WTC11 (cell line): ENCODE measurements at places on chromosomes 13 and 19.

GRCh38 chr13:79681069-79681468, 200.1 kb downstream of the NDFIP2 start:
- DNase-seq: no peak

DNA sequence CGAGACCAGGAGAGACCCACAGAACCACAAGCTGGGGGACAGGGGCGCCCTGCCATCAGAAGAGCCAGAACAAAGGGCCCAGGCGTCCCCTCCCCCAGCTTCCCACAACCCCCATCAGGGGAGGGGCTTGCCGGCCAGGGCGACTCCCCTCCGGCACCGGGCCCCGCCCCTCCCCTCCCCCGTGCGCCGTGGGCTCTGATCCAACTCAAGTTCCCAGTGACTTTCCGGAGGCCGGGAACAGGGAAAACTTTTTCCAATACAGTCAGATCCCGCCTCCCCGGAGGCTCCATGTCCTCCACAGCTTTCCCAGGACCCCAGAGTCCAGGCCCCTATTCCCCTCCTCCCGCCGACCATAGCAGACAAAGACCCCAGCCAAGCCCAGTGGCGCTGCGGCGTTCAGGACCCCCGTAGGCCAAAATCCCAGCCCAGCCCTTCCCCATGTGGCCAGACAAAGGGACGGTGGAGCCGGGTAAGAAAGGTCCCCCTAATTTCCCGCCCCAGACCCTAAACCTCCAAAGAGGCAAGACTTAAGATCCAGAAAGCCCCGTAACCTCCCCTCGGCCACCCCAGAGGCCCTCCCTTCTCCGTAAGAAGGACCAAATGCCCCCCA, 673 bp downstream of the TEAD2 start:
- peak; percentile 72 for DNase-seq

GRCh38 chr13:47932950-47933923, 67.8 kb downstream of the SUCLA2 start:
- DNase-seq: no peak

DNA sequence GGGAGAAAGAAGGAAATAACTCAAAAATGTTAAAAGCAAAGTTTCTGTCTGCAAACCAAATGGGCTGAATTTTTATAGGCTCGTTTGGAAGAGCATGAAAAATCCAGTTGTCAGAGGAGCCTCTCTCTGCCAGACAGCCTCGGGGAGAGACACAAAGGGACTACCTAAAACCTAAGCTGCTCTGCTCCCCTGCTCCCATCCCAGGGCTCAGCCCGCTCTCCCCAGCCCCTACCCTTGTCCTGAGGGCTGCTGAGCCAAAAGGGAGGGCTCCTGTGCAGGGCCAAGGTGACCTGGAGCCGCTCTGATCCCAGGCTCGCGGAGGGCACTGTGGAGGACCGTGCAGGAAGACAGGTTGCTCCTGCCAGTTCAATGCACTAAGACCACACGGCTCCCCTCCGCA, 96.7 kb upstream of the UQCRFS1 start:
- DNase-seq: no peak

DNA sequence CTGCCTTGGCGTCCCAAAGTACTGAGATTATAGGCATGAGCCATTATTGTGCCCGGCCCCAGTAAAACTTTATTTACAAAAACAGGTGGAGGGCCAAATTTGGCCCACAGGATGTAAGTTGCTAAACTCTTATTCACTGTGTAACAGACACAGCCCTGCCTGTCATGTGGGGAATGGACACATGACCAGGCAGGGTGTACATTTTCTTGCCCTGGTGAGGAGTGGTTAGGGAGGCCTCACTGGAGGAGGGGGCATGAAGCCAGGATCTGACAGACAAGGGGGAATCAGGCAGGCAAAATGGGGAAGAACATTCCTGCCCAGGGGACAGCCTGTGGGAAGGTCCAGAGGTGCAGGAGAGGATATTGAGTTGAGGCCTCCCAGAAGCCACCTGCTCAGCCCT, 7.4 kb upstream of the PGLS start:
- no peak for DNase-seq

GRCh38 chr13:35349673-35350278, 126.7 kb downstream of the MAB21L1 start:
- no peak for DNase-seq

- no peak for DNase-seq
These were observed 18.4 kb upstream of the RCBTB2 start for GRCh38 chr13:48551329-48551728.

DNA sequence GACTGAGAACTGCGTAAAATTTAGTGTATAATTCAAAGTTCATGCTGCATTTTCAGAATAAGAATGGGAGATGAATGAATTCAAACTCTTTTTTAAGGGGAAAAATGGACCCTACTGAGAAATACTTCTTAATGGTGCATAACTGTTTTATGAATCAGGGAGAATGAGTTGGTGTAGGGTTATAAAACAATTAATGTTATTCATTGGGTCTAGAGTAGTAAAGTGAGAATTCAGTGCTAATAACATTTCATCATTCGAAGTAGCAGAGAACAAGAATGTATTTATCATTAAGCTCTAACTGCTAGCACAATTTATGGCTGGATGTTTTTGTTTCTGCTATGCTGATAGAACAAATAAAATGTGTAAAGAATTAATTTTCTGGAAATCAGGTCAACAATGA, 310.2 kb downstream of the SLITRK5 start:
- no peak for DNase-seq

- DNase-seq: no peak
These were observed 74.2 kb downstream of the SPACA7 start for GRCh38 chr13:112450118-112450903.

DNA sequence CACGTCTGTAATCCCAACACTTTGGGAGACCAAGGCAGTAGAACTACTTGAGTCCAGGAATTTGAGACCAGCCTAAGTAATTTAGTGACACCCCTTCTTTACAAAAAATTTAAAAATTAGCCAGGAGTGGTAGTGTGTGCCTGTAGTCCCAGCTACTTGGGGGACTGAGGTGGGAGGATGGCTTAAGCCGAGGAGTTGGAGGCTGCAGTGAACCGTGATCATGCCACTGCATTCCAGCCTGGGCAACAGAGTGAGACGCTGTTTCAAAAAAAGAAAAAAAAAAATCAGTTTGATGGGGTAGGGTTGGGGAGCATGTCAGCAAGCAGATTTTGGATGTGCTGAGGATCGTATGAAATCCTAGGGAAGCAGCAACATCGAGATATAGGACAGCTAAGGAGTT, 4.2 kb downstream of the CEACAM19 start:
- no peak for DNase-seq

DNA sequence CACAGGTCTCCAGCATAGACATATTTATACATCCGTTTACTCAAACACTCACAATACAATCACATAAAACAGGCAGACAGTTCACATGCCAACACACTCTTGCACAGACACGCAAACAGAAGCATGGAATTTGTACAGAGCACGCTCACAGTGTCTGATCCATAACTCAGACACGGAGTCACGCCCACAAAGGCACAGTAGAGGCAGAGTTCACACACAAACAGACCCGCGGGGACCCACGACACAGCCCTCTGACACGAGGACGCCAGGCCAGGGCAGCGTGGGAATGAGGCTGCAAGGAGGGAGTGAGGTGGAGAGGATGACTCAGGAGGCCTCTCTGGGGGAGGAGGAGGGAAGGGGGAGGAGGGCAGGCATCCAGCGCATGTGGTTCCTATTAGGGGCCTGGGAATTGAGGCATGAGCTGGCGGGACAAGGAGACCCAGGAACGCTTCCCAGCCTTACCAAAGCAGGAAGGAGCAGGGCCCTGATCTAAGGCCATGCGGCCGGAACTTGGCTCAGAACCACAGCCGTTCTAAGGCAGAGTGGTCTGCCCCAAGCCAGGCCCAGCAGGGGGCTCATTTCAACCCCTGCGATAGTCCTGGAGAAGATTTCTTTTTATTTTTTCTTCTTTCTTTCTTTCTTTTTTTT, 9.1 kb upstream of the OLFM2 start:
- DNase-seq: peak; percentile 36

GRCh38 chr19:52660981-52661380, 22.8 kb upstream of the ZNF83 start:
- no peak for DNase-seq

- peak; percentile 38 for DNase-seq
These were observed 19.2 kb upstream of the ERCC1 start for GRCh38 chr19:45442778-45443461.

DNA sequence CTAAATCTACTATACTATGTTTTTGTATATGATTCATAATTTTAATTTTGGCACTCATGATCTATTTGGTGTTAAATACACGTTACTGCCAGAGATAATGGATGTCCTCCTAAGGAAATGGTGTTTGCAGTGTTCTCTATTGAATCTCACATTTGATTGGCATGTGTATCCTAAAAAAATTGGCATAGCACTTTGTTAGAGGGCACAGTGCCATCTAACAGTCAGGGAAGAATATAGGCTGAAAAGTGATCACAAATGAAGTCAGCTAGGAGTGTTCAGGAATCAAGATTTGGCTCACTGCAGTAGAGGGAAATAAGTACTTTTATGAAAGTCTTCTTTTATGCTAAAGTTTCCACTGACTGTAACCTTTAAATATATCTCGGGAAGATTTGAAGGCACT, 624.6 kb downstream of the GPC6 start:
- no peak for DNase-seq

- DNase-seq: no peak
These were observed 60.6 kb downstream of the NDFIP2 start for GRCh38 chr13:79541426-79542049.

DNA sequence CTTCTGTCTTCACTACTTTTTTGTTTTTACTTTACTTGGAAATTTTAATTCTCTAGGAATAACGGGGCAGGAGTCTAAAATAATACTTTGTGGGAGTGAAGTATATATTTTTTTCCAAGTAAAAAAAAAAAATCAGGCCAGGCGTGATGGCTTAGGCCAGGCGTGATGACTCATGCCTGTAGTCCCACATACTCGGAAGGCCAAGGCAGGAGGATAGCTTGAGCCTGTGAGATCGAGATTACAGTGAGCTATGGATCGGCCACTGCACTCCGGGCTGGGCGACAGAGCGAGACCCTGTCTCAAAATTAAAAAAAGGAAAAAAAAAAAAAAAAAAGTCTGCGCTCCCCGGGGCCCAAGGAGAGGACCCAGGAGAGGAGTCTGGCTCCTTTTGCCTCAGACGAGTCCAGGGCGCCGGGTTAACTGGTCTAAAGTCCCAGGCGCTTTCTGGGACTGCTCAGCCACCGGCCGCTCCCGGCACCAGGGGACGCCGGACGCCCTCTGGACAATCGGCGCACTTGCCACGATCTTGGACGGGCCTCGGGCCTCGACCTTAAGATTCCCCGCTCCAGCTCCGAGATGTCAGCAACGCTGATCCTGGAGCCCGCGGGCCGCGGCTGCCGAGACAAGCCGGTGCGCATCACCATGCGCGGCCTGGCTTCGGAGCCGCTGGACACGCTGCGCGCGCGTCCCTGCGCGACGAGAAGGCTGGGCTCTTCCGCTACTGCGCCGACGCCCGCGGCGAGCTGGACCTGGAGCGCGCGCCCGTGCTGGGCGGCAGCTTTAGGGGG, 2.7 kb upstream of the ZFP82 start:
- DNase-seq: peak; percentile 67

DNA sequence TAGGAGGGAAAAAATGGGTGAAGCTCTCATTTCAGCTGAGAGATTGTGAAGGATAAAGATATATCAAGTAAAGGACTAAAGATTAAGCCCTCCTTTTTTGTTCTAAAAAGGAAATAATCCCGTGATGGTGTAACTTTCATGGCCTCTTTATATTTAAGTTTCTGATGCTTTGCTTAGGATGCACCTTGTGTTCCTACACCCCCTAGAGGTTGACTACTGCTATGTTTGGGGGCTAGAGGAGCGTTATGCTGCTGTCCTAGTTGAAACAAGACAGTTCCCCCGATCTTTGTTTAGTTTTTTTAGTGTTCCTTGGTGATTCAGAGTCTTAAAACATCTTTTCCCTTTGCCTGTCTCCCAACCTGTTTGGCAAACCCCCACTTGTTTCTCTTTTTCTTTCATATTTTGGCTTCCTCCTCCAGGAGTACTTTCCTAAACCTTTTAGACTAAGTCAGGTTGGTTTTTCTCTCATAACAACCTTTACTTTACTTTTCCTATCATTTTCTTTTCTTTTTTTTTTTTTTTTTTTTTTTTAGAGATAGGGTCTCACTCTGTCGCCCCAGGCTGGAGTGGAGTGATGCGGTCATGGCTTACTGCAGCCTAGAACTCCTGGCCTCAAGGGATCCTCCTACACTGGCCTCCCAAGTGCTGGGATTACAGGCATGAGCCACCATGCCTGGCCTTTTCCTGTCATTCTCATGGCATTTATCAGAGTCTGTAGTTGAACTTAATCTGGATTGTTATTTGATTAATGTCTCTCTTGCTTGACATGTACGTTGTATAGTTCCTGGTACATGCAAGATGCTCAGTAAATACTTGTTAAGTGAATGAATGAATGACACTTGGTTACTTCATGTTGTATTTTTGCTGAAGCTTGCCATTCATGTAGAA, 2.8 kb downstream of the UBA2 start:
- DNase-seq: peak; percentile 20

GRCh38 chr13:100478107-100478809, 110.3 kb downstream of the GGACT start:
- DNase-seq: peak; percentile 20

DNA sequence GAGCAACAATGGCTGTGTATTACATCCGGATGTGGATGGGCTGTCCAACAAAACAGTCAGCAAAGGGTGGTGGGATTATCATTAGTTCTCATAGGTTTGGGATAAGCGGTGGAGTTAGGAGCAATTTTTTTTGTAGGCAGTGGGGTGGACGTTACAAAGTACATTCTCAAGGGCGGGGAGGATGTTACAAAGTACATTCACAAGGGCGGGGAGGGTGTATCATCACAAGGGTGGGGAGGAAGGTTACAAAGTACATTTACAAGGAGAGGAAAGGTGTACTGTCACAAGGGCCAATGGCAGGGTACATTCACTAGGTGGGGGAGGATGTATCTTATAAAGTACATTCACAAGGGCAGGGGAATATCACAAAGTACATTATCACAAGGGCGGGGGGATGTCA, 20.8 kb upstream of the ZNF561 start:
- no peak for DNase-seq

GRCh38 chr19:38739440-38740256, 4.6 kb downstream of the CAPN12 start:
- DNase-seq: no peak

GRCh38 chr13:106369091-106369490, 166.4 kb downstream of the EFNB2 start:
- no peak for DNase-seq

- DNase-seq: no peak
These were observed 9.6 kb upstream of the NFIC start for GRCh38 chr19:3356805-3357204.

- no peak for DNase-seq
These were observed 4.9 kb upstream of the OLFM2 start for GRCh38 chr19:9941231-9941630.

DNA sequence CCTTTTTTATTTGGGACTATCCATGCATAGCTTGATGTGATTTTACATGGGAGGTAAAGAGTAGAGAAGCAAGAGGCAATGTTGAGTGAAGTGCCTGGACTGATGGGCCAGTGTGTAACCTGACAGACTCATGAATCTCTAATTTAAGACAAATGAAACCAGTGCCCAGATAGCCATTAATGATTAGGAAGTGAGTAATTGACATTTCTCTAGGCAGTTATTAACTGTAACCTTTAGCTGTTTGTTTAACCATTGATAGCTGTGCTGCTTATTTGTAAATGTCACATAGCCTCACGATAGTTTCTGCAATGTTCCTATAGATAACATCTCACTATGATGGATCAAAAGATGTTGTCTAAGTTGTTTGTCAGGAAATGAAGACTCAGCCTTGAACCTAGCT, 1047.5 kb upstream of the SPRY2 start:
- no peak for DNase-seq

- DNase-seq: no peak
These were observed 9.6 kb downstream of the ZNF426 start for GRCh38 chr19:9528757-9529336.

- peak; percentile 54 for DNase-seq
These were observed 518 bp downstream of the KLF2 start for GRCh38 chr19:16325161-16325527.

GRCh38 chr19:17677002-17677401, 11.2 kb downstream of the UNC13A start:
- DNase-seq: peak; percentile 45
